ENCODE measurements at places on chromosomes 6 and 20. TPM values are rescaled to one million over a fixed set of nuclear protein-coding genes. Genes with fewer than 3 reads are reported as not detected.

The SFTA2 gene
- total RNA-seq, result 0.76 TPM

The AIF1 gene
- total RNA-seq, result 50.6 TPM

The LRRC73 gene
- 1.2 TPM for total RNA-seq

The CD93 gene
- total RNA-seq, result 81.0 TPM

The EPPIN gene
- total RNA-seq, result not detected

The PCMT1 gene
- 97.7 TPM for total RNA-seq

The TOX2 gene
- 2.1 TPM for total RNA-seq

The SYCP2L gene
- 1.3 TPM for total RNA-seq

The C4B gene
- 392 TPM for total RNA-seq

The MICA gene
- total RNA-seq, result 26.5 TPM

The HLA-A gene
- total RNA-seq, result 405 TPM

The GSTA3 gene
- total RNA-seq, result not detected

The DLL1 gene
- total RNA-seq, result 15.4 TPM

The SYCP2 gene
- total RNA-seq, result 6.7 TPM

The HTR1B gene
- total RNA-seq, result 0.62 TPM

GRCh38 chr6:28922004-28922820, 1.6 kb downstream of the TRIM27 start:
- DNase-seq, result no peak

DNA sequence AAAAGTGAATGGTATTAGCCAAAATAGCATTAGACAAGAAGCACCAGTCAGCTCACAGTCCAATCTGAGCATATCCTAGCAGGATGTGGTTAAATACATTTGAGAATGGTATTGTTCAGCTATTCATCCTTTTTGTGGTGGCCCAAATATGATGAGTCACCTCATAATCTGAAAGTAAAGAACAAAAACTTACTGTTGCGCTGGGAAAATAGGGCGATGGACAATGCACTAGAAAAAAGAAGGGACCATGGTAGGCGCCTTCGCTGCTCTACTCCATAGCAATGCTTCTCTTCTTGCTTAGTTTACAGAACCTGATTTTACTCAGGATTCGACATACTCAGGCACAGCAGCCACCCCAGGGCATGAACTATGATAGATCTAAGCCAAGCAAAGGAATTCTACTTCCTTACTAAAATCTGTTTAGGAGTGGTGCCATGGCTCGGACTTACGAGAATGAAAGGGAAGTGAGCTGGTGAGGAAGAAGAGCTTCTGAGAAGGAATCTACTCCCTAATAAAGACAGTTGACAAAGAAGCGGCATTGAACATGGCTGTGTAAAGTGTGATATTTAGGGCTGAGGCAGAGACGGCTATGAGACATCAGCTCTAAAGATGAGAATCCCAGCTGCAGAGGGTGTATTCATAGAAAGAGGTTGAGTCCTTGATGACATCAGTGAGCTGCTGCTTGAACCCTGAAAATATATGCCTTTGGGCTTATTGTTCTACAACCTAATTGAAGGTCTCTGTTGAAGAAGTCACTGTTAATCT, 16.6 kb upstream of the FBXO9 start:
- no peak for DNase-seq

DNA sequence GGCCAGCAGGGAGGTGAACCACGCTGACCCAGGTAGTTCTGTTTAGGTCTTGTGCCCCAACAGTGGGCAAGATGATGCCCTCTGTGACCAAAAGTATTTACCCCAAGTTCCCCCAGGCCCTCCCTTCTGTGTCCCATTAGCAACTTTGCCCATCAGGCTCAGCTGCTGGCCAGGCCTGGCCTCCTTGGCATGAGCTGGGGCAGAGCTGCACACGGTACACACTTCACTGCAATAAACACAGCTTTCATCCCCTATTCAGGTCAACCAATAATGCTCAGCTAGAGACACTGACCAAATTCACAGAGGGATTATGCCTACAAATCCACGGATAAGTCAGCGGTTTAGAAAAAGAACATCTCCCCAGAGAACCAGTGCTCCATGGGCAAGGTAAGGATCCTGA, 103.7 kb downstream of the SLC23A2 start:
- no peak for DNase-seq

DNA sequence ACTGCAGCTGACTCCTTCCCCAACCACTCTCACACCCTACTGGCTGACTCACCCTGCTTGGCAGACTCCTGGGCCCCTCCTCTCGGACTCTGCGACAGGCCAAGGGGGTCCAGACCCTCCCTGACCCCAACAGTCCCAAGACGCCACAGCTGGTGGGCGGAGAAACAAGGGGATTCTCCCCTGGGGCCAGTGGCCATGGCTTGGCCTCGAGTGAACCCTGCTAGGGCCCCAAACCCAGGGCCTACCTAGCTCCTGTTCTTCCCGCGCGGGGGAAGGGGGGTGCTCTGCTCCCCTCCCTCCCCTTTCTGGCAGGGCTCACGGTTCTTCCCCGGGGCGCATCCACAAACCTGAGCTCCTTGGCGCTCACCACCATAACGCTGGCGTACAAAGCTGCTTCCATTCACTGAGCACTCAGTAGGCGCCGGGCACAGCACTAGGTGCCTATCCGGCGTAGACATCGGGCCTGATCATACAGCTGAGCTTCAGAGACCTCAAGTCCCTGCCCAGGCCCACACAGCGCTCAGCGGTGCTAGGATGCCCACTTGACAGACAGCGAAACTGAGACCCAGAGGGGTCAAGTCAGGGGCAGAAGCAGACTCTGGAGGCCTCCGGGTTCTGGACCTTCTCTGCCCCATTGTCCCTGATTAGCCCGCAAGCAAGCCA, 597 bp downstream of the ADA start:
- no peak for DNase-seq

GRCh38 chr6:75171567-75171966, 34.3 kb downstream of the COL12A1 start:
- DNase-seq, result no peak

GRCh38 chr6:169452117-169452868, 198.6 kb upstream of the THBS2 start:
- DNase-seq, result peak; percentile 90

- no peak for DNase-seq
Measured at GRCh38 chr20:44540834-44541233, 19.0 kb upstream of the SERINC3 start.

- no peak for DNase-seq
Measured at GRCh38 chr6:35088281-35089215, 52.6 kb downstream of the TCP11 start.

- no peak for DNase-seq
Measured at GRCh38 chr20:53599378-53599777, 5.7 kb upstream of the ZNF217 start.

GRCh38 chr6:116476002-116476678, 15.0 kb downstream of the CALHM6 start:
- no peak for DNase-seq

DNA sequence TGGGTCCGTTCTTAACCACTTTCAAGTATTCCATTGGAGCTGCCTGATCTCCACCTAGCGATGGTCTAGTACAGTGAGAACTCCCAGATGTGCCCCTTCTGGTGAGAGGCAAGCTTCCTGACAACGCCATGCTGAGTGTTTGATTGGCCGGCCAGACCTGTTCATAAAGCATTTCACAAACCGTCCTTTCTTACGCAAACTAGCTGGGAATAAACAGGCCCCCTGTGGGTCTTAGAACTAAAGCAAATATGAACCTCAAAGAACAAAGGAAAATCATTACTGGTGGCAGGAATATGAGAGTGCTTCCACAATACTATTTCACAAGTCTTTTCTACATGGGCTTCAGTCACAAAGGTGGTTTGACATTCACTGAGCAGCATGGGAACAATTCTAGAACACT, 15.6 kb upstream of the GCNT2 start:
- DNase-seq, result no peak

DNA sequence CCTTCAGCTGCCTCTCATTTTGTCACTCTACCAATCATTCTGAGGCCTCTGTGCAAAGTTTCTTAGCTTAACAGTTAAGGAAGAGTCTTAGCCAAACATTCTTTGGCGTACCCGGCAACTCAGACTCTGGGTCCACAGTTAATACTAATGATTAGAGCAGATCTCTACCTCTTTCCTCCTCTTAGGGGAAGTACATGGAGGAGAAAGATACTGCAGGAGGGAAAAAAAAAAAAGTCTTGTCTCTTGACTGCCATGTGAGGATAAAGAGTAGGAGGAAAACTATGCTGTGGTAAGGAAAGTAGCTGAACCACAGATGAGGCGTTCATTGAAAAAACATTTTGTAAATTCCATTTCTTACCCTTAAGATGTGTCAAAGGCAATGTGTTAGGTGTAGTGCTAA, 44.0 kb upstream of the MARCKS start:
- DNase-seq, result no peak

GRCh38 chr20:17304774-17305173, 77.9 kb downstream of the PCSK2 start:
- no peak for DNase-seq

- no peak for DNase-seq
Measured at GRCh38 chr6:90907931-90908655, 321.2 kb upstream of the MAP3K7 start.

DNA sequence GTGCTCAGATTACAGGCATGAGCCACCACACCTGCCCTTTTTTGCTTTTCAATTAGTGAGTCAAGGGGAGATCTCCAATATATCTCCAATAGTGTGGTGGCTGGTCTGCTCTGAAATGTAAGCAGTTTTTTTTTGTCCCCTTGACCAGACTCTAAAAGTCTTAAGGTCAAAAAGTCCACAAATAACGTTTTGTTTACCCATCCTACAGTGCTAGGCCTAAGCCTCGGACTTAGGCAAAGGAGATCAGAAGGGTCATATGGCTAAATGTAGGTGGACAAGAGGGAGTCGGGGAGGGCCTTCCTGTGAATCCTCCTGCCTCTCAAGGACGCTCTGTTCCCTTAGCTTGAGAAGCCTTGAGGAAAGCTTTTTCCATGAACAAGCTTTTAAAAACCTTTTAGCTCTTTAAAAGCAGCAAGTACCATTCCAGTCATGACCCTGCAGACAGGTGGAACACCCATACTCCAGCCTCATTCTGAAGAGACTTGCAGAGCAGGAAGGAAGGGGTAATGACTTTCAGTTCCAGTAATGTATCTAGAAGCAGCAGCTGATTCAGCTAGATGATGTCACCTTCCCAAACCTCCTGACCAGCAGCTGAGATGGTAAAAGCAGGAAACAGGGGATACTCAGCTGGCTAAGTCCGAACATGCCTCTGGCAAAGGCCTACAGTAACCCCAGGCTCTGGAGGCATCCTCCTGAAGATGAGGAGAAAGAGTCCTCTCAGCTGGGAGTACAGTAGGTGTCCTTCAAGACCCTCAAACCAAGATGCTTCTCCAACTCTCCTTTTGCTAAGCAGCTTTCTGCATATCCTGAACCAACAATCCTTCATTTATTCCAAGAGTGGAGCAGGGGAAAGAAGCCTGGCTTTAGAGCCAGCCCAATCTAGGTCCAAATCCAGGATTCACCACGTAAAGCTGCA, 23.6 kb downstream of the BCL2L1 start:
- peak; percentile 75 for DNase-seq

GRCh38 chr6:27608916-27609883, 136.3 kb upstream of the ZNF184 start:
- DNase-seq, result no peak

DNA sequence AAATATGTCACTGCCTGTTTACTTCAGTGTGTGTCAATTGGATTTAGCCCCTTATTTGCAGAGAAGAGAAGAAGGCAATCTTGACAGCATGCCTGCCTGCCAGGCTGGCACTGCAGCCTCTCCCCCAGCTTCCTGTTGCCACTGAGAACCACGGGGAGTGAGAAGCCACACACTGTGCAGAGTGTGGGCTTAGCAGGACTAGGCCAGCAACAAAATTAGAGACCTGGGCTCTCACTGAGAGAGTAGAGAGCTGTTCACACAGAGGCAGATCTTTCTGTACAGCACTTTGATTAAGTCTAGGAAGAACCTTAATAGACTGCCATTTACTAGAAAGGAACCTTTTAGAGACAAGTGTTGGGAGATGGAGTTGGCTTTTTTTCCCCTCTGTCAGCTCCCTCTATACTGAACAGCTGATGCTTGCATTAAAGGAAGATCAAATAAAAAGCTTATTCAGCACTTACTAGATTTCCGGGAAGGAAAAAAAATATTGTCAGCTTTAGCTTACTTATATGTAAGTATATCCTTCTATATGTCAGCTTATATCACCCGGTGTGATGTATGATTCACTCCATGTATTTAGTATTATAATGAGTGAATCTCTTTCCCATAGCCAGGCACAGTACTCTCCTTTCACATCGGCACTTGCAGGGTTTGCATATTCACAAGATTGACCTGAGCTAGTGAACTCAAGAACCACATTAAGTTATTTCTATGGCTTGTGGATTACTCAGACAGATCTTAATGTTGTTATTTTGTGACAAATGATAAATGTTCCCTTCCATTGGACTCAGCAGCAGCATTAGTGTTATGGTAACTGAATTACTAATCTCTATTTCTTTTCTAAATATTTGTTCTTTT, 851.0 kb upstream of the EPHA7 start:
- no peak for DNase-seq

GRCh38 chr6:155418017-155418761, 37.5 kb downstream of the NOX3 start:
- DNase-seq, result peak; percentile 62

DNA sequence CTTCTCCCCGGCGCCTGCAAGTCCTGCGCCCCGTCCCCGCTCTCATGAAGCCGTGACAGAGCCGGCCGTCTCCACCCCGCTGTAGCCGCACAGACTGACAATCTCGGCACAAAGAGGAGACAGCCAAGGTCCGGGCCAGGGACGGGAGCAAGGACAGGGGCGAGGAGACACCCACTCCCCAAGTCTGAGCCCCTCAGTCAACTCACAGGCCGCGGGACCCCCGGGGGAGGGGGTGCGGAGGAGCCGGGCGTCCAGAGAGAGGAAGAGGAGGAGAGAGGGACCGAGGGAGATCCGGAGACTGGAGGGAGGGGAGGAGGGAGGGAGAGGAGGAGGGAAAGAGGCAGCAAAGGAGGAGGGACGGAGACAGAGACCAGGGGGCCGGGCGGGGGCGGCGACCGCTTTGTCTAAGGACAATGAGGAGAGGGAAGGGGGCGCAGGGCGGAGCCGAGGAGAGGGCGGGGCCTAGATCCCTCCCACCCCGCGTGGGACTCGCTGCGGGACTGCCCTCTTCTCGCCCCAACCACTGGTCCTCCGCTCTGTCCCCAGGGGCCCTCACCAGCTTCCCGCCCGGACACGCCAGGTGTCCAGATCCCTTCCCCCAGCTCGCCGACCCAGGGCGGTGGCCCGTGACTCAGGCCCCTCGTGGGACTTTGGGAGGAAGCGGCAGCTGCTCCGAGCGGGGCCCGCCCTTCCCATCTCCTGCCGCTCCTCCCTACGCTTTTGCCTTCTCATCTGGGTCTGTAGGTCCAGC, 638 bp upstream of the PPP1R18 start:
- peak; percentile 97 for DNase-seq
